ENCODE measurements at places on chromosomes 7 and 10.

GRCh38 chr10:19966751-19967150 is 150.5 kb downstream of the PLXDC2 start:
- DNase-seq: no peak

DNA sequence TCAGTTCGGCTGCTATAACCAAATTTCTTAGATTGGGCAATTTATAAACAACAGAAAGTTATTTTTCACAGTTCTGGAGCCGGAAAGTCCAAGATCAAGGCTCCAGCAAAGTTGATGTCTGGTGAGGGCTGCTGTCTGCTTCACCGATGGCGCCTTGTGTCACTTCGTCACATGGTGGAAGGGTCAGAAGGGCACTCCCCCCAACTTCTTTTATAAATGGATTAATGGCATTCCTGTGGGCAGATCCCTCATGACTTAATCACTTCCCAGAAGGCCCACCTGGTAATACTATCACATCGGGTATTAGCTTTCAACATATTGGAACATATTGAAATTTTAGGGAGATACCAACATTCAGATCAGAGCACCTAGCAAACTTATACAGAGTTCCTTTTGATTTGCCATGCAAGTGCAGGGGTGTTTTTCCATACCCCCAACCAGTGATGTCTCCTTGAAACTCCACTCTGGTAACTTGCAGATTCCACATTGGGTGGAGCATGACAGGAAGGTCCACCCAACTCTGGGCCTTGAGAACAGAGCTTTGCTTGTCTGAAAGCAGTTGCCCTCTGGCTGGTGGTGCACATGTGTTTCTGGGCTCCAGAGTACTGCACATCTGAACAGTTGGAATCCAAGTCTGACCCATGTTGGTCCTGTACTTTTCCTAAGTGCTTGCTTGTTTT is 85.1 kb upstream of the KMT2E start:
- no peak for DNase-seq

DNA sequence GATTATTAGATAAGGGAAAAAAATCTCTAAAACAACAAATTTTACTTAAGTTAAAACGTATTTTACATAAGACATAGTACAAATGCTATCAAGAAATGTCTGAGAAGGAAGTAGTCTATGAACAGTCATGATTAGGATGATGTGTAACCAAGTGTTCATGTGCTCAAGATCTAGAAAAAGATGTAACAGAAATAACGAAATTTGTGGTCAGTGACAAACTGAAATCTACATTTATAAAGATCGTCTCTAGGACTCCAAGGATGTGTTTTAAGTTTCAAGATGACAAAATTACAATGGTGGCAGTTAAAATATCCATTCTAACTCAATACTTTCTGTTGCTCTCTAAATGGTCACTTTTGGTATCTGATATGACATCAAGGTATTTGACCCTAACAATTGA is 17.2 kb downstream of the PPP3CB start:
- no peak for DNase-seq

DNA sequence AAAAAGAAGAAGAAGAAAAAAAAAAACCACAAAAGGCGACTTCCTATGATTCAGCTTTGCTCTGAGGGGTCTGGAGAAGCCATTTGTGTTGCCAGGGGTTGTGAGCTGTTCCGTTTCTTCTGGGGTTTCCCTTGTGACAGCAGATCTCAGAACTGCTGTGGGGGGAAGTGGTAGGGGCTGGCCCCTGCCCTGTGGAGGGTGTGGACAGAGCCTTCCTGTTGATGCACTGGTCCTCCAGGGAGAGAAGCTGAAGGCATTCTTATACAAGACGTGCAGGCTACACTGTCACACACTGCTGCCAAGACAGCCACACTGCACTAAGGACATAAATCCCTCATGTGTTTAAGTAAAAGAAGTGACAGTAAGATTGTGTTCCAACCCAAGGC is 17.3 kb upstream of the CSGALNACT2 start:
- DNase-seq: no peak

- no peak for DNase-seq
Measured at GRCh38 chr7:16078076-16078952, 343.0 kb downstream of the CRPPA start.

Data from AG04449 (cell line).